AG04449 (cell line): ENCODE measurements at places on chromosomes 7 and 10.

GRCh38 chr10:105010411-105011121 lies 369.5 kb downstream of the SORCS3 start:
- DNase-seq, result no peak

DNA sequence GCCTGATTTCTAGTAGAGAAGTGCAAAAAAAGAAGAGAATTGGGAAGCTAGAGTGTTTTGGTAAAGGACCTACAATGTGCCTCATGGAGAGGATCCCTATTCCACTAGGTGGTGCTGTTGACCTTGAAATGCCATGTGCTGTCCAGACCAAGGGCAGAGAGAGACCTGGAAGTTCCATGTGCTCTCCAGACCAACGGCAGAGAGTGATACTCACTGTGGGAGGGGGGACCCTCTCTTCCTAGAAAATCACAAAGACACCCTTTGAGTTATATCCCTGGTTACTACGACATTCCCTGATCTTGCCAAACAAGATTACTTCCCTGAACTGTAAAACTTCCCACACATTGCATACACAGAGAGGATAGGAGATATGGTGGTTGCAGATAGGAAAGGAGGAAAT lies 212.7 kb upstream of the ZNF804B start:
- DNase-seq, result no peak

DNA sequence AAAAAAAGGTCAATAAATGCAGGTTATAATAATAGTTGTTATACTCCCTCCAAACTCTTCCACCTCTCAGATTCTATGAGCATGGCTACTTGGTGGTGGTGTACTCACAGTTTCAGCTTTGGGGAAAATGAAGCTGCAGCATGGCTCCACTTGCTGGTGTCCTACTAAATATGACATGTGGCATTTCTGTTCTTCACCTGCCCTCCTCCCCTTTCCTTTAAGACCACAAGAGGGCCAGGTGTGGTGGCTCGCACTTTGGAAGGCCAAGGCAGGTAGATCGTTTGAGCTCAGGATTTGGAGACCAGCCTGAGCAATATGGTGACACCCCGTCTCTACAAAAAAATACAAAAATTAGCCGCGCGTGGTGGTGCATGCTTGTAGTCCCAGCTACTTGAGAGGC lies 101.1 kb downstream of the SLC37A3 start:
- no peak for DNase-seq

DNA sequence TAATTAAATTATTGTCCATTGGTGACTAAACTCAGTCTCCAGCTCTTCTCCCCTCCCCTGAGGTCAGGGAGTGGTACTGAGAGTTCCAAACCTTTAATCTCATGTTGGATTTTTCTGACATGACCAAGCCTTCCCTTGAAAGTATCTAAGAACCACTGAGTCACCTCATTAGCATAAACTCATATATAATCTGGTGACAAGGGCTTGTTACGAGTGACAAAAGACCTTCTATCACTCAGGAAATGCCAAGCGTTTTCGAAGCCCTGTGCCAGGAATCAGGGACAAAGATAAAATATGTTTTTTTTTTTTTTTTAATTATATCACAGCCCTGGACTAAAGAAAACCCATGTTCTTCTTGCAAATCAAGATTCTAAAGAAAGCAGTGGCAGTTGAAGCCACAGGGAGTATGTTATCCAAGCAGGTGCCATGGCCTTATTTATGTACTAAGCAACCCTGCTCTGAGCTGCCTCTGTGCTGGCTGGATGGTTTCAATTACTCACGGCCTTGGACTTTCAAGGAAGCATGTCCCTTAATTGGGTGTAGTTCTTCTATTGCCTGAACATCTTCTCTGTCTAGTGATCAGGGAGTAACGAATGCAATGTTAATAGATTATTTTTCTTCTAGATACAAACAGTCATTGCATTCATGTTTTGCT lies 169.0 kb upstream of the PRKCQ start:
- DNase-seq, result no peak

DNA sequence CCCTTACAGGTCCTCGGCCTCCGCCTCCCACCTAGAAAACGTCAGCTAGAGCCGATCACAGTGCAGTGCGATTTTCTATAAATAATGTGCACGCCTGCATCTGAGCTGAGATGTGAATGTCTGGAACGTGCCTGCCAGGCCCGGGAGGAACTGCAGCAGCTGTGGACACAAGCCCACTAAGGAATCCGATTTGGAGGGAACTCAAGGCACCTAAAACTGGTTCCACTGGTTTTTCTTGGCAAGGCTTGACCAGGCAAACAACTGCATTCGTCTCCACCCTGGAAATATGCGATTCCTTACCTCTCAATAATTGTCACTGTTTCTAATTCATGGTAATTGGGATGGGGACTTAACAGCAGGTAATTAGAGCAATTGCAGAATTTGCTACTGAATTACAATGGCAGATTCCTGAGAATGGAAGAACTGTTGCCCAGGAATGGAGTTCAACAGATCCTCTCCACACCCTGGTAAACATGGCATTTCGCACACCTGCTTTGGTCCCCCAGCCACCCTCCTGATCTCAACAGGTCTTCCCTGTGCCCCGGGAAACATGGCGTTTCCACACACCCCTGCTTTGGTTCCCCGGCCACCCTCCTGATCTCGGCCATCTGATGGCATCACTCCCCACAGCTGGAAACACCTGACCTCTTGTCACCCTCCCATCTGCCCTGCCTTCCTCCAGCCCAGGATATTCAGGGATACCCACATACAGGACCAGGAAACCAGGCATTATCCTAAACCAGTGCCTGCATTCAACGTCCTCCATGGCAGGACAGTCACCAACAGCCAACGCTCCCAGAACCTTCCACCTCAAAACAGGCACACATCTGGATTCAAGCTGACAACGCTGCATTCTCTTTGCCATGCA lies 76.0 kb downstream of the DIP2C start:
- no peak for DNase-seq

DNA sequence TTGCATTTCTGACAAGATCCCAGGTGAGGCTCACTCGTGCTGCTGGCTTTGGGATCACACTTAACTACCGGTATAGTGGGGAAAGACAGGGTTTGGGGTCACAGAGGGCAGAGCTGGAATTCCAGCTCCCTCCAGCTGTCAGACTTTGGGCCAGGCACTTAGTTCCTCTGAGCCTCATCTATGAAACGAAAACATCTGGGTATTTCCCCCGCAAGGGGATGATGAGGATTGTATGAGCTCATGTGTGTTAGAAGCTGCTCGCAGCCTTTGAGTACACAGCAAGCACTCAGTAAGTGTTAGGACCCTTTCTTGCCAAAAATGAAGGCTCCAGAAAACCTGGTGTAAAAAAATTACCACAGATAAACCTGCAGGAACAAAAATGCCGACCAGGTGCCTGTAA lies 66.1 kb downstream of the PRPF18 start:
- no peak for DNase-seq

GRCh38 chr10:6062101-6062771 lies at the start of gene IL2RA:
IL2RA (minus strand) TSS chr10:6062367; CDS start chr10:6062151, 216 bp downstream.
- DNase-seq, result no peak

DNA sequence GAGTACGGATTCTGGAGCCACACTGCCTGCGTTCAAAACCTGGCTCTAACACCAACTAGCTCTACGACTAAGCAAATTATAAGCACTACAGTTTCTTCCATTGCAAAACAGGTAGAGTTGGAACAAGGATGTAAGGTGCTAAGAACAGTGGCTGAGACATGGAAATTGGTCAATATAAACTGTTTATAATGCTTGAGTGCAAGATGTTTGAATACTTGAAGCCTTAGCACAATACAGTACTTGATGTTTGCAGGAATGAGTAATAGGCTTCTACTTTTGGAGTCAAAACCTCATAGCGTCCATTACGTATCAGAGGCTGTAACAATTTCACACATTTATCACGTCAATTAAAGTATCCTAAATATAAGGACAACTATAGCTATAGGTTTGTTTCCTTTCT lies 6.9 kb downstream of the NT5C2 start:
- no peak for DNase-seq

DNA sequence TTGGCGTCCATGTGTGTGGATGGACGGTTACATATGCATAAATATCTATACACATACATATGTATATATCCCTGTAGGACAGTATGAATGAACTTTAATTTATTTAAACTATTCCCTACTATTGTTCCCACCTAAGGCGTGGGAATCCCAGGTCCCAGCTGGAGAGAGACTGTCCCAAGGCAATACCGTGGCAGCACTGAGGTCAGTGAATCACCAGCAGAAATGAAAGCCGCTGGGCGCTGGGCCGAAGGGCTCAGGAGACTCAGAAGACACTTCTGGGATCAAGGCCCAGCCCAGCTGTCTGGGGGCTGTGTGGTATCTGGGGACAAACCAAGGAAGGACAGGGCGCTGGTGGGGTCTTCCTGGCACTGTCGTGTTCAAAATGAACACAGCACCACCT lies 49.6 kb upstream of the MYL10 start:
- no peak for DNase-seq

DNA sequence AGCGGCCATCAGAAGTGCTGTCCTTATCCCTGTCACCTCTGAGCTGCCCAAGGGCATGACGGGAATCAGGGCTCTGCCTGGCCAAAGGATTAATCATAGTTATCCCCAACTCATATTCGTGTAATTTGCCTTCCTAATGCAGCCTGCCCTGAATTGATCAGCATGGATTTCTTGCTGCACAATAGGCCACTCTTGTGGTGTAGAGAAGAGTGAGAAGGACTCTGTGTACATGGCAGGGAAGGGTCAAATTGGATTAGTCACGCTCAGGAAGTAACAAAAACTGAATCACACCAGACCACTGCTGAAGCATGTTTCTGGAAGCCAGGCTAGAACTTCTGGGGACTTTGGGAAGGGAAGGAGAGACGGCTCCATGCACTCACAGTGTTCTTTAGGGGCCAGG lies 227.0 kb downstream of the BUB3 start:
- DNase-seq, result no peak

GRCh38 chr7:150849204-150849775 lies 3.0 kb upstream of the AOC1 start:
- DNase-seq, result no peak

DNA sequence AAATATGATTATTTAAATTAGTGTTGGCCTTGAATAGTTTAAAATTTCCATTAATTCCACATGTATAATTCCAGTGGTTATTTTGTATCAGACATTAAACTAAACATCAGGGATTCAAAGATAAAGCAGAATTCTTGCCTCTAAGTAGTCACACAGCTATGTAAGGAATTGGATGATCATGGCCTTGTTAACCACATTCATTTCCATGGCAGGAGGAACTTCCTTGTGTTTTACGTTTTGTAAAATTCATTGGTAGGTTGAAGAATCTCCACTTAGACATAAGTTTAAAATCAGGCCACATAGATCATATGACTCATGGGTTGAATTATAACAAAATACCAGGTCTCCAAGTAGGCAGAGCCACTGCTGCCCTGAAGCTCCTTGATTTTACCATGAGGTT lies 289.7 kb downstream of the PLXDC2 start:
- no peak for DNase-seq

DNA sequence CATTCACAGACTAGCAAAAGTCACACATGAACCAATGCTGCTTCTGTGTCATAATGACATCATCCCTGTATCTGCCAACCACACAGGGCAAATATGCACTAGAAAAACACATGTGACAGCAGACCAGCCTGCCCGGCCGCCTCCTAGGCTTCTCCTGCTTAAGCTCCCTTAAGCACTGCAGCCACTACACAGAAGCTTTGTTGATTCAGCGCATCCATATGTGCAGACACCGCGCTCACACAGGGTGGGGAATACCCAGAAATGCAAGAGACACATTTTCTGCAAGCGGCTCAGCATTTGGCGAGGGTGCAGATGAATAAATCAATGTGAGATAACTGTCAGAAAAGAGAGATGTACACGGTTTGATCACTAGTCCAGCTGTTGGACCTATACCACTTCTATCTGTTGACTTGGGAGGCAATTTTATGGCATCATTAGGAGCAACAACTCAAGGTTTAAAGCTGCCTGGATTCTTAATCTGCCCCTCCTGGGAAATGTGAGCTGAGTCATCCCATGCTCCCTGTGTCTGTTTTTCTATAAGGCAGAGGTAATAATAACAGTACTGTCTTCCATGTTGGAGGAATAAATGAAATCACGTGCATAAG lies 33.4 kb downstream of the CPXM2 start:
- peak; percentile 65 for DNase-seq

DNA sequence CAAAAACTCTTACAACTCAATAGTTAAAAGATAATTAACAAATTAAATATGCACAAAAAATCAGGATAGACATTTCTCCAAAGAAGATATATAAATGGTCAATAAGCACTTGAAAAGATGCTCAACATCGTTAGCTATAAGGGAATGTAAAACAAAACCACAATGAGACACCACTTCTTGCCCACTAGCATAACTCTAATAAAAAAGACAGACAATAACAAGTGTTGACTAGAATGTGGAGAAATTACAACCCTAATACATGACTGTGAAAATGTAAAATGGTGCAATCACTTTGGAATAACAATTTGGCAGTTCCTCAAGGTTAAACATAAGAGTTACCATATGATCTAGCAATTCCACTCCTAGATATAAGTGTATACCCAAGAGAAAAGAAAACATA lies 74.3 kb upstream of the PCGF5 start:
- no peak for DNase-seq

DNA sequence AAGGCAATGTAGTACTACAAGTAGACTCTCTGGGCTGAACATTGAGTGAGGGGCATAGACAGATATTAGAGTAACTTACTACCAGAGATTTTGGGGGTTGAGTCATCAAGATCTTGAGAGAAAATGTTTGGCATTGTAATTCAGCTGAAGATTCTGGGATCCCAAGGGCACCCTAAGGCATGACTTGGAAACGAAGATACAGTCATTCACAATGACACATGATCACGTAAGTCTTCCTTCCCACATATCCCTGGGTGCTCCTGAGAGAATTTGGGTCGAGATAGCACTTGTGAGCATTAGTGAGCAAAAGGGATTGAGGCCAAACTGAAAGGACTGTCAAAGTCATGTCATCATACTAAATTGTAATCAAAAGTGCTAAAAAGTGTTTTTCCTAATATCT lies 192.5 kb upstream of the PCLO start:
- DNase-seq, result no peak

- DNase-seq, result no peak
These were observed 564.6 kb downstream of the KCNMA1 start for GRCh38 chr10:77072836-77073662.

DNA sequence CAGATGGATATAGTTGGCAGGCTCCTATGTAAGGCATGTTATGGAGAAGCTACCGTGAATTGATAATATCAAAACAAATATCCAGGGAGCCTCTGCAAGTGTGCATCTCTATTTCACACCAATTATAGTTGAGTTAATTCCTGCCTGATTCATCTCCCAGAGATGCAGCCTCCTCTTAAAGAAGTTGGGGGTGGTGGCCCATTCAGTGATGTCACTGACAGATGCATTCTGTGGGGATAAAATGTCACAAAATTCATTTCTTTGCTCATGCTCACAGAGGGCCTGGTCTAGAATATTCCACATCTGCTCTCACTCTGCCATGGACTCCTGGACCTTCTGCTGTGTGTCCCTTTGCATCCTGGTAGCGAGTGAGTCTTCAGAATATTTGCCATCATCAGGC lies 189.1 kb upstream of the PRSS1 start:
- DNase-seq, result no peak
